ENCODE measurements at places on chromosomes 16 and 17.

- DNase-seq: no peak
Measured at GRCh38 chr16:53910990-53911389, 207.0 kb downstream of the FTO start.

GRCh38 chr16:11742093-11742535 lies 543 bp downstream of the TXNDC11 start:
- peak; percentile 60 for DNase-seq

DNA sequence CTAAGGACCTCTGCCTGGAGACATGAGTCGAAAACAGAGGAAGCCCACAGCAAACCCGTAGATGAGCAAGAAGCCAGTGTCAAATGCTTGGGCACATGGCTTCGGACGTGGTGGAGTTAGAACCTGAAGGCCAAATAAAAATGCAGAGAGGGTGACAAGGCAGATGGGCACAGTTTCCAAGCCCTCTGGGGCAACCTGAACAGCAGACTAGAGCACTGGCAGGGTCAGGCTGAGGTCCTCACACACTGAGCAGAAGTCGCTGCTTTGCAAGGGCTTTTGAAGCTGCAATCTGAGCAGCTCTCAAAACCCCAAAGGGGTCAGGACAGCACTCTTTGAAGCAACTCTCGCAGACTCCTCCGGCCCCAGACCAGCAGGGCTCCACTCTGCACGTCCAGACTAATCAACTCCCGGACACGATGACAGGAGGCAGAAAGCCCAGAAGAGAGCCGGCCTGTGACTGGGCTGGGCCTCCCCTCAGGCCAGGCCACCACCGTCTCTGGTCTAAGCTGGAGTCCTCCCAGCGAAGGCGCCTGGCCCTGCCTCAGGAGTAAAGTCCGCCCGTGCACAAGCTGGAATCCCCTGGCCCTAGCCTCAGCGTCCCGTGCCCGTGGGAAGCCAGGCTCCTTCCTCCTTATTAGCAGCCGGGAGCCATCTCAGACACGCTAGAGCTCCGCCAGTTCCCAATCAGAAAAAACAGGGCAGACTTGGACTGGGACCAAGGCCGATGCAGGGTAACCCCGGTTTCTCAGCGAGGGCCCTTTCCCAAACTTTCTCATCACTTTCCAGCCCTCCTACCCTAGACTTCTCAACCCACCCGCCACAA lies 924 bp downstream of the SMARCD2 start:
- DNase-seq: peak; percentile 37

GRCh38 chr17:72349491-72349995 lies 228.7 kb downstream of the SOX9 start:
- no peak for DNase-seq

- DNase-seq: no peak
Measured at GRCh38 chr16:27597361-27597760, 47.4 kb downstream of the KATNIP start.

All from head of caudate nucleus (tissue), 42 donors.